ENCODE measurements at places on chromosomes 6 and 20.

GRCh38 chr20:57408536-57409233 is 17.5 kb downstream of the RBM38 start:
- no peak for DNase-seq

GRCh38 chr6:35321091-35321490 is 21.3 kb upstream of the PPARD start:
- DNase-seq = no peak

DNA sequence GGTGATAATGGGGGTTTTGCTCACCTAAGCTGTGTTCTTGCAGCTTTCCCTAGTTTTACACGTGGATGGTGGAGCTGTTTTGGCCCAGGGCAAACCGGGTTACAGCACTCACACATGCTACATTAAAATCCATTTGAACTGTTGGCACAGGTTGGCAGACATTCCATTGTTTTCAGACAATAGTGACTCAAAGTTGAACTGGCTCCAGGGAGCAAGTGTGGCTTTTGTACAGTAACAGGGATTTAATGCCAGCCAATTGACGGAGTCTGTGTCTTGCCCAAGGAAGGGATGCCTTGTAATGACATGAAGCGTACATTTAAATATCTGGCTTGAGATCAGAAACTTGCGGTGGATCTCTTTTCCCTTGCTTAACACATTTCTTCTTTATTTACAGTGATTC is 183.1 kb downstream of the DTNBP1 start:
- no peak for DNase-seq

DNA sequence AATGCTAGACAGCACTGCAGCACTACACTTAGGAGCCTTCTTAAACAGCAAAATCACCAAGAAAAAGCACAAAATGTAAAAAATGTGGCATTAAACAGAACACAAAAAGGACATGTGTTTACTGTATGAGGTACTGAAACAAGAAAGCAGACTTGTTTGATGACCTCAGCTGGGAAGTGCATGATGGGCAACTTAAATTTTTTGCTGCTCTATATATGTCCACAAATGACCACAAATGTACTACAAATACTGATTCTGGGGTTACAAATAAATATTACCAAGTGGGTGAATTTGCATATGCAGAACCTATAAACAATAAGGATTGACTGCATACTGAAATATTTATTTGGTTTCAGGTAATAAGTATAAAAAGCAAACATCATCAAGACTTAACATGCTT is 13.1 kb downstream of the RAB23 start:
- no peak for DNase-seq

DNA sequence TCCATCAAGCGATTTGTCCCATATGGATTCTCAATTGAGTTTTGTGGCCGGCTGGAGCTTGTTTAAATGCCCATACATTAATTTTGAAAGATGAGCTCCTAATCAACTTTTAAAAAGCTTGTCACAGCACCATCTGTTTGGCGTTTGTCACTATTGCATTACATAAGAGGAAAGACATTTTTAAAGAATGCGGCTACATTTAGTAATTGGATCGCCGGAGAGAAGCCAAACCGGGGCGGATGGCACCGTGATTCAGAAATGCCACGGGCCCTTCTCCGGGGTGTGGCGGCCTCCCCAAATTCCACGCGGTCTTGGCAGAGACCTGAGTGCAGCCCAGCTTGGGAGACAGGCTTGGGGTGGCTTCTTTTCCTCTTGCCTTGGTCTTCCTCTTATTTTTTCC is 67.7 kb upstream of the ZNFX1 start:
- peak; percentile 92 for DNase-seq

DNA sequence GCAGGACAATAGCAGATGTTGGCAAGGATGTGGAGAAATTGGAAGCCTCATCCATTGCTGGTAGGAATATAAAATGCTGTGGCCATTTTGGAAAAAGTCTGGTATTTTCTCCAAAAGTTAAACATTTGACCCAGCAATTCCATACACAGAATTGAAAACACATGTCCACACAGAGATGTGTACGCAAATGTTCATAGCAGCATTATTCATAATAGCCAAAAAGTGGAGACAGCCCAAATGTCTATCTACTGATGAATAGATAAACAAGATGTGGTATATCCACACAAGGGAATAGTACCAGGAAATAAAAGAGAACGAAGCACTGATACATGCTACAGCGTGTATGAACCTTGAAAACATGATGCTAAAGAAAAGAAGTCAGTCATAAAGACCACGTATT is 40.5 kb downstream of the CFAP61 start:
- DNase-seq = no peak
